ENCODE measurements at places on chromosomes 3 and 15. TPM values are rescaled to one million over a fixed set of nuclear protein-coding genes. Genes with fewer than 3 reads are reported as not detected.

Gene SNURF
- 51.9 TPM for total RNA-seq

Gene CCDC66
- total RNA-seq, result 91.0 TPM

Gene TM4SF18
- total RNA-seq, result 33.4 TPM

Gene CEP19
- total RNA-seq, result 3.8 TPM

Gene RAB8B
- total RNA-seq, result 105 TPM

Gene PPP1R14D
- not detected for total RNA-seq

Gene CD200
- 23.0 TPM for total RNA-seq

Gene HTR3D
- total RNA-seq, result not detected

Gene BFSP2
- total RNA-seq, result not detected

Gene BMF
- 10.8 TPM for total RNA-seq

Gene IQCF2
- total RNA-seq, result not detected

Gene MYL3
- total RNA-seq, result 19.8 TPM

Gene ACSBG1
- 1.1 TPM for total RNA-seq

Gene LRRIQ4
- total RNA-seq, result not detected

Gene SEMA7A
- 5.3 TPM for total RNA-seq

Gene MYRIP
- total RNA-seq, result 2.9 TPM

Gene SOX2
- 3.8 TPM for total RNA-seq

Gene UQCRC1
- total RNA-seq, result 82.4 TPM

Gene THAP10
- 5.0 TPM for total RNA-seq

Gene PRSS50
- 0.26 TPM for total RNA-seq

Data from urinary bladder (tissue), 4 donors.